ENCODE measurements at places on chromosomes 12 and 14.

DNA sequence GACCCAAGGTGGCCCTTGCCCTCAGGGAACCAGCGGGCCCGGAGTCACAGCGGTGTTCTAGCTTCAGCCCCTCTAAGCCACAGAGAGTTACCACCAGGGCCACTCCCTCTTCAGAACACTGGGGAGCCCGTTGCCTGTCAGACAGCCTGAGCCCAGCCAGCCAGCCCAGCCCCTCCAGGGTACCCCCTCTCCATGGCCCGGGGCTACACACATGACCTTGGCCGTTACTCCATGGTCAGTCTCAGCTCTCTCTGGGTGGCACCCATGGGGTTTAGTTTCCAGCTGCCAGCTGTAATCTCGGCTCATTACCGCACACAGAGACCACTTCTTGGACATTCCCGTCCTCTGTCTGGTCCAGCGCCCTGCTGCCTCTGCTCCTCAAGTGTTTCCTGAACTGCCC, 35.0 kb downstream of the PPP2R5C start:
- no peak for DNase-seq

DNA sequence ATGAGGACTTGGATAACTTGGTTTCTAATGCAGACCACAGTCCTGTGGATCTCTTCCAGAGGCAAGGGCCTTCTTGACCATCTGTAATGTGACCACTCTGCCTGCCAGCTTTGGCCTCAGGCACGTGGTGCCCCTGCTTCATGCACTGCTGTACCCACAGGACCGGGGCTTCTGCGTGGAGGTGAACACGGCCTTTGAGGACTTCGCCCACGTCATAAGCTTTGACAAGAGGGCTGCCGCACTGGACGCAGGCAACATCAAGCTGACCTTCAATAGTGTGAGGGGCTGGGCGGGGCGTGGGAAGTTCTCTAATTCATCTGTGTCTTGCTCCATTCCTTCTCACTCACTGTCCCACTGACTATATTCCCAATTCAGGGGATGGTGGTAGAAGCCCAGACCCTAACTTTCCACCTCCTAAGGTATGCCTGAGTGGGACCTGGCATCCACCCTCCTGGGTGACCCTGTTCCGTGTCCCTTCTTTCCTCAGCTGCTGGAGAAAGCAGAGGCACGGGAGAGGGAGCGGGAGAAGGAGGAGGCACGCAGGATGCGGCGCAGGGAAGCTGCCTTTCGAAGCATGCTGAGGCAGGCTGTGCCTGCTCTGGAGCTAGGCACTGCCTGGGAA, 18.5 kb downstream of the PRPF40B start:
- DNase-seq = no peak

DNA sequence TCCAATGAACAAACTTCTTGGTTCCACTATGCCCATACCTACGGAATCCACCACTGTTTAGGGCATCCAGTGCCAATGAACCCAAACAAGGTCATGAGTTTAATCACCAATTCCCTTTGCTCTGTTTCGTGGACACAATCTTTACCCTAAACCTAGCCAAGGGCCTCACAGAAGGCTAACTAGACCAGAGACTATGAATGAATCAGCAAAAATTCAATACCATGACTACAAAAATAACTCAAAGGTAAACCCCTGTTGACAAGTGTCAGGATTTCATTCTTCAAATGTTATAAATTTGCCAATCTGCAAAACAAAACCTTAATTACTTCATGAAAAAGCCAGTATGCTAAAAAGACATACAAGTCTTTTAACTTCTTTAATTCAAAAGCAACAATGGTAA, 96.7 kb downstream of the CEP128 start:
- no peak for DNase-seq

- no peak for DNase-seq
These were observed 52.2 kb downstream of the PAPOLA start for GRCh38 chr14:96554315-96554910.

DNA sequence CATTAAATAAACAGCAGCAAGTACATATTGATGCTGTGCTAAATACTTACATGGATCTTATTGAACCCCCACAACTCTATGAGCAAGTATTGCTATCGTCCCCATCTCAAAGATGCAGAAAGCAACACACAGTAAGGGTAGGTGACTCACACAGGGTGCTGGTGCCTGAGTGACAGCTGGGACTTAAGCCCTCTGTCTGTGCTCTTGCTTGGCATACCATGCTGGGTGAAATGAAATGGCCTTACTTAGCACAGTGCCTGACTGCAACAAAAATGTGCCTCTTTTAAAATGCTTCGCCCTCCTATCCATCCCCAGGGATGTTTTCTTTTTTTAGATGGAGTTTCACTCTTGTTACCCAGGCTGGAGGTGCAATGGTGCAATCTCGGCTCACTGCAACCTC, 788 bp downstream of the TEX52 start:
- DNase-seq = no peak

GRCh38 chr12:92118826-92119536, 26.7 kb downstream of the BTG1 start:
- no peak for DNase-seq
